GM04503 (cell line): ENCODE measurements at places on chromosomes 5 and 9.
A peak's percentile ranks its signal among the peaks of the same experiment; 100 is the strongest.

- DNase-seq: no peak
Measured at GRCh38 chr9:8156346-8156745, 356.8 kb upstream of the DMAC1 start.

- peak; percentile 1 for DNase-seq
Measured at GRCh38 chr5:15116996-15117395, 245.4 kb upstream of the ANKH start.

- no peak for DNase-seq
Measured at GRCh38 chr5:17269201-17269600, 51.8 kb downstream of the BASP1 start.

DNA sequence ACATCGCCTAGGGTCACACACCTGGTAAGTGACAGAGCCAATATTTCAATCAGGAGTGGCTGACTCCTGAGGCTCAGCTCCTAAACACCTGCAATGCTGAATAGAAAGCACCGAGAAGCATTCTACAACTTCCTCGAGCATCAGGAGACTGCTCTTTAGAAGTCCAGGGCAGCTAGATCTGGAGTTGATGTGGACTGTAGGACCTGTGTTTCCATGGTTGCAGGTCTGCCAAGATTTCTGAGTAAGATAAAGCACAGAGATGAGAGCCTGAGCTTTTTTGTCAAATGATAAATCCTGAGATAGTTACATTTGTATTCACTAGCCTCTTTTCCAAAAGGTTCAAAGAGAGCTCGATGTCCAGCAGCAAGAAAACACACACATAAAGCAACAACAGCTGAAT, 43.8 kb downstream of the YIPF5 start:
- DNase-seq: no peak

- DNase-seq: no peak
Measured at GRCh38 chr5:41240390-41240789, 27.1 kb upstream of the C6 start.

DNA sequence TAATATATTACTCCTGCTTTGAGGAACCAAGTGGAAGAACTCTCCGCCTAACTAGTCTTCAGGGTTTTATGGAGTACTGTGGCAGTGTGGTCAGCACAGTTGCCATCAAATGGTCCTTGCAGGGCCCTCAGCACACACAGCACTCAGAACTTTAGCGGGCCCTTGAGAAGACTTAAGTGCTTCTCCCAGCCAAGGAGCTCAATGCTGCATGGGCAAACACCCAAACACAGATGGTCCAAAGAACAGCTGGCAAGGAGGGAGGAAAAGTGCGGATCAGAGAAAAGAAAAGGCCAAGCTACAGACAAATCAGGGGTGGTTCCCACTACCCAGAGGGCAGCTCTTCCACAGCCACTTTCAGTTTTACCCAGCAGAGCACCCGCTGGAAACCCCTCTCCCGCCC, 98.6 kb downstream of the SPOCK1 start:
- no peak for DNase-seq

DNA sequence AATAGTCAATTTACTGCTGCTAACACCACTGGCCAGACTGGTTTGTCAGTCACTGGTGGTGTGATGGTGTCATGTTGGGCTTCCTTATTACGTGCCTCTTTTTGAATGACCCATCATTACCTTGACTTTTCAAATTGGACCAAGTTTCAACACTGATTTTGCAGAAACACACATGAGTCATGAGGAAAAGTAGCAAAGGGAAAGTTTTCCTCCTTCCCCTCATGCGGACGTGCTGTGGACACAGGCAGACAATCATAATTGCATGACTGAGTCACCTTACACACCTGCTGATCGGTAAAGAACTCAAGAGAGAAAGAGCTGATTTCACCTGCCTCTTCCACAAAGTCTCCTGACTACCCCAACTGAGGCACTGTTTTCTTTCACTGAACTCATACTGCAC, 324.5 kb downstream of the ARRDC3 start:
- DNase-seq: no peak

DNA sequence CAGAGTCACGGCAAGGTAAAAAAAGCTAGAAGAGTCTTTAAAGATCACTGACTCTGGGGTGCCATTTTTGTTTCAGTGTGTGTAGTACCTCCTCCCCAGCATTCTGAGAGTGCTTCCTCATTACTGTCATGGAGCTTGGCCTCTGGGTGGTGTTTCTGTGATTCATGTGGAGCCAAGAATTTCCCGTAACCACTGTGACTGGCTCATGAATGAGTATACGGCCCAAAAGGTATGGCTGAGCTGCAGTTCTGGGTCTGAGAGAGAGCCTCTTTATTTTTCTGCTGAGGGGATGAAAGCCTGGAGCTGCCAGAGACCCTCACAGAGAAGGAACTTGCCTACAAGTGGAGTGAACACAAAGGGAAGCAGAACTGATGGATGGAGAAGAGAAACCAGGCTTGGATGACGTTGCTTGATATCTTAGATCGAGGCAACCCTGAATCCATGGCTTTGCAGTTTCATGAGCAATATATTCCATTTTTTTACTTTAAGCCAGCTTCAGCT, 85.6 kb downstream of the PTTG1 start:
- no peak for DNase-seq

DNA sequence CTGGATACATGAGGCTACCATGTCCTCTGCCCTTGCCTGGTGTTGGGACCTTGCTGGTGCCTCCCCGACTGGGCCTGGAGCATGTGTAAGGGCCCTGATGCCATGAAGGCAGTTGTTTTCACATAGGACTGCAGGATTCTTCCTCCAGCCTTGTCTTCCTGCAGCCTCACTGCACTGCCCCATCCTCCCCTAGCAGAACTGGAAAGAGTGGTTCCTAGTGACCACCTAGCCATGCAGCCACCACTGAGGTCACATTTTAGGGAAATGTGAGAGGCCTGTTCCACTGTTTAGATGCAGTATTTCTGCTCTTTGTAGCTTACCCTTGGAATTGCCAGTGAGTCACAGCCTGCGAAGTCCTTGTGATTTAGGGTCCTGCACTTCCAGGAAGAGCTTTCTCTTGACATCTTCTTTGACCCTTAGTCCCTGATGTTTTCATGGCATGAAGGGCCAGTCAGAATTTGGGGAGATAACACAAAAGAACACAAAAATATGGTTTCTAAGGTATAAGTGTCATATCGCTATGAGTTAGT, 24.2 kb upstream of the TNFAIP8 start:
- no peak for DNase-seq

DNA sequence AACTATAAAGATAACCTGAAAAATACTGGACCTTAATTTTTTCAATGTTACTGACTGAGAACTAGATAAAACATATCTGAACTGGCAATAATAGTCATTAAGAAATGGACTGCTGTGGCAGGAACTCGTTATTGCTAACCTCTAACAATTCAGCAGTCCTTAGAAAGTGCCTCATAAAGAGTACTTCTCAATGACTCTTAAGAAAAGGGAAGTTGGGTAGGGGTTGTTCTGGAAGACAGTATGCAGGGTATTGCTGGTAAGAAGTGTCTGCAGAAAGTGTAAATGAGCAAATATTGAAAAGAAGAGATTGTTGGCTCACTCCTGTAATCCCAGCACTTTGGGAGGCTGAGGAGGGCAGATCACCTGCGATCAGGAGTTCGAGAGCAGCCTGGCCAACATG, 27.9 kb downstream of the FOXD1 start:
- DNase-seq: no peak

DNA sequence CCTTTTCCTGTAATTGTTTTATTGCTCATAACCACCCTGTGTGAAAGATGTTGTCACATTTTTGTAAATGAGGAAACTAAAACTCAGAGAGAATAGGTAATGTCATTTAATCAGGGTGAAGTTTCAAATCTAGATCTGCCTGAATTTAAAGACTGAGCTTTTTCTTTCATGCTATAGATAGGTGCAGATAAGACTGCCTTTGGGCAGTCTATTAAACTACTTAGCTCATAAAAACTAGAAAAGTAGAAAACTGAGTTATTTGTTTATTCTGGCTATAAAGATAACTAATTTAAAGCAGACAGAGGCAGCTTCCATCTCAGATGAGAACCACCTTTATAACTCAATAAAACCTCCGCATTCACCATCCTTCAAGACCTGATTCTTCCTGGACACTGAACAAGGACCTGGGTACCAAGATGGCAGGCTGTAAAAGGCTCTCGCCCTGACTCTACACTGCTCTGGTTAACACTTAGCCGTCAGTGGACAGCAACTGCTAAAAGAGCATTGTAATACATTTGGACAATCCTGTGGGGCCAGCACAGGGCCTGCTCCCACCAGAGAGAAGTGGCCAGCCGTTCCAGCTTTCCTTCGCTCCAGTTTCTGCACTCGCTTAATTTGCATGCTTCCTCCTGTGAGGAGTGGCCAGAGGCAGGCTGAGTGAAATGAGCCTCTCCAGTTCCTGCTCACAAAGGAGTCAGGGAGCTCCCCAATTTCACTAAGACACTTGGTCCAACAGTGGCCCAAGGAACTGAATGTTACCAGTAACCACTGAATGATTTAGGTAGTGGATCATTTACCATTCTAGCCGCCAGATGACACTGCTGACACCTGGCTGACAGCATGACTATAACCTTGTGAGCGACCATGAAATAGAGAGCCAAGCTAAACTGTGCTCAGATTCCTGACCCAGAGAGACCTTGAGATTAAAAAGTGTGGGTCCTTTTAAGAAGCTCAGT, 566.4 kb downstream of the EFNA5 start:
- DNase-seq: no peak

- no peak for DNase-seq
Measured at GRCh38 chr9:125707472-125707804, 430 bp upstream of the MAPKAP1 start.

GRCh38 chr5:179345433-179346321, at the start of gene ADAMTS2:
Gene ADAMTS2, minus strand, starts transcription at chr5:179345461. Its CDS starts 133 bp downstream, at chr5:179345328.
- no peak for DNase-seq

GRCh38 chr5:17330386-17330785, 113.0 kb downstream of the BASP1 start:
- DNase-seq: no peak

DNA sequence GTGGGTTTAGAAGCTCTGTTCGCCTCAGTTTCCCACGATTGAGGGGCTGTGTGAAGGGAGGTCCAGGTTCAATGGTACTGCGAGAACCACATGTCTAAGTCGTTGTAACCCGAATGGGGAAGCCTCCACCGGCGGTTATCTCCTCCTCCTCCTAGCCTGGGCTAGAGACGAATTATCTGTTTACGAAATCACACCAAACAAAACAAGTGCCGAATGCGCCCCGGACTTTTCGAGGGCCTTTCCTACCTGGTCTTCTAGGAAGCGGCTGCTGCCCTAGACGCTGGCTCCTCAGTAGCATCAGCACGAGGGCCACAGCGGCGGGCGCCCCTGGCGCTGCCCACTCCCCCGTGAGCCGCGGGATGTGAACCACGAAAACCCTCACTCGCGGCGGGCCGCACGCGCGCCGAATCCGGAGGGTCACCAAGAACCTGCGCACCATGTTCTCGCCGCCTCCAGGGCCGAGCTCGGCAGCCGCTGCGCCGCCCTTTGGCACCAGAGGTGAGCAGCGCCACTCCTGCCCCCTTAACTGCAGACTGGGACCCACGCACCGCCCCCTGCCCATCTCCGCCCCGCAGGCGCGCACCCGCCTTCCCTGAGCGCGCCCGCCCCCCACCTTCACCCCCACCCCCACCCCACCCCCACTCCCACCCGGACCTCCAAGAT, at the start of gene CDKN2A:
Gene CDKN2A (minus strand): TSS at position 500 of the 663 bp plus-strand sequence.
- no peak for DNase-seq

DNA sequence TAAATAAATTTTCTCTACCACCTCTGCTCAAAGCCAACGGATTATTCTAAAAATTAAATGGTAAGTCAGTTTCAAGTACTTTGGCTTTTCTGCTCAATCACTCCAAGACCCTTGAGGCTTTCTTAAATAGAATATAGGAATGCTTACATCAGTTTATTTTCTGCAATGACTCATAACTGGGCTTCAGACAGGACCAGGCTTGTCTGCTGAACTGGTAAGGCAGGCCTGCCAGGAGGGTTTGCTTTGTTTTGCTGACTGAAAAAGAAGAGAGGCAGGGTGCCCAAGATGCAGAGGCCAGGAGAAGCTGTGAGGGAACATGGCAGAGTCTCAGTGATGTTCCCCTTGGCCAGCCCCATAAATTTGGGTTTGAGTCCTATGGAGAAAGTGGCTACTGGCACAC, 60.3 kb upstream of the EPB41L4A start:
- peak; percentile 9 for DNase-seq

GRCh38 chr5:91072881-91073280, 310.2 kb downstream of the ARRDC3 start:
- DNase-seq: peak; percentile 34

DNA sequence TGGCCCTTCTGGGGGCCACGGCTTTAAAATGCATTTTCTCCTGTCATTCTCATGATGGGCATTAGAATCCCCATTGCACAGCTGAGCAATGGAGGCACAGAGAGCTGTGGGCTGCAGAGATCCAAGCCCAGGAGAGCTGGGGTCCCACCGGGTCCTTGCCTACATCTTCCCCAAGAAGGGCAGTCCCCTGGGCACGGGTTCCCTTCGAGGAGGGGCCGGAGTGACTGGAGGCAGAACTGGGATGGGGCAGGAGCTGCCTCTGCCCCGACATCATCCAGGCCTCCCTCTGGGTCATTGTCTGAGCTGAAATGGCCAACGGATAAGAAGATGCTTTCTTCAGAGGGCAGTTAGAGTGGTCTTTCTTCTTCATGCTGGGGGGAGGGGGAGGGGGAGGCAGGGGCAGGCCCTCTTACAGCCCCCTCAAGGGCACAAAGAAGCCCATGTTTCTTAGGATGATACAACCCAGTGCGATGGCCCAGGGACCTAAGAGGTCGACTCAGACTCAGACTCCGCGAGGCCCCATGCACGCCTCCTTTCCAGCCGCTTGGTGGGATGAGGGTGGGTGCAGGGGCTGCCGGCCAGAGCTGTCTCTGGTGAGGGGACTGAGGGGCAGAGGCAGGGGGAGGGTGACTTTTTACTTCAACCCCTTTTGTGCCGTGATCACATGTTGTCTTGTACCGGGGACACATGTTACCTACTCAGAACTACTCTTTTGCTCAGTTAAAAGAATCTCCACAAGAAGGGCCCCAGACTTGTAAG, 112.4 kb upstream of the IRX2 start:
- no peak for DNase-seq

DNA sequence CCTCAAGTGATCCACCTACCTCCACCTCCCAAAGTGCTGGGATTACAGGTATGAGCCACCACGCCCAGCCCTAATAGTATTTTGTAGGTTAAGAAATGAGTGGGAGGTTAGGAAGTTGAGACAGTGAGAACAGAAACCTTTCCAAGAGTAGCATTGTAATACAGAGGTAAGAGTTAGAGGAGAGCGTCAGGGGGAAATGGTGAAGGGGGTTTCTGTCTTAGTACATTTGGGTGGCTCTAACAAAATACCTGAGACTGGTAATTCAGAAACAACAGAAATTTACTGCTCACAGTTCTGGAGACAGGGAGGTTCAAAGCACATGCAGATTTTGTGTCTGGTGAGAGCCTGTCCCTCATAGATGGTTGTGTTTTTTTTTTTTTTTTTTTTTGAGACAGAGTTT, 18.8 kb downstream of the SMIM3 start:
- DNase-seq: no peak

- DNase-seq: no peak
Measured at GRCh38 chr9:27462434-27462833, 61.7 kb upstream of the IFNK start.

GRCh38 chr9:116103976-116104820, 49.4 kb upstream of the PAPPA start:
- DNase-seq: no peak
